ENCODE measurements at places on chromosomes 12 and 14.
A peak's percentile ranks its signal among the peaks of the same experiment; 100 is the strongest.

- DNase-seq: no peak
These were observed 156.0 kb downstream of the PHETA1 start for GRCh38 chr12:111212814-111213456.

DNA sequence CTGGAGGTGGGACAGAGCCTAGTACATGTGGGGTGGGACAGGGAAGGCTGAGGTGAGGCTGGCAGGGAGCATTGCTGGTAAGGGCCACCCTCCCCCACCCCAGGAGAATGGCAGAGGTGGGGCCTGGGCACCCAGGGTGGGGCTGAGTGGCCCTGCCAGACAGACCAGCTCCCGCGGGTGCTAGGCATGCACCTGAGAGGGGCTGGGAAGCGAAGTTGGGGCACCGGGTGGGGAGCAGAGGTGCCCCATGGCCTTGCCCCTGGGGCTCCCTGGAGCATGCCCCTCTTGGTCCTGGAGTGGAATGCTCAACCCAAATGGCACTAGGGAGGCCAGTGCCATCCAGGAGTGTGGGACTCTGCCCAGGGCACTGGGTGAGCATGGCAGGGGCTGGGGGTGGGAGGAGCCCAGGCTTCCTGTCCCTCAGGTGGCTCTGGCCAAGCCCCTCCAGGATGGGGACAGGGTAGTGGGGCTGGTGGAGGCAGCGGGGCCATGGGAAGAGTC, 1.3 kb downstream of the TNFAIP2 start:
- no peak for DNase-seq

- peak; percentile 53 for DNase-seq
These were observed 5.4 kb downstream of the SAMD4A start for GRCh38 chr14:54572316-54572715.

DNA sequence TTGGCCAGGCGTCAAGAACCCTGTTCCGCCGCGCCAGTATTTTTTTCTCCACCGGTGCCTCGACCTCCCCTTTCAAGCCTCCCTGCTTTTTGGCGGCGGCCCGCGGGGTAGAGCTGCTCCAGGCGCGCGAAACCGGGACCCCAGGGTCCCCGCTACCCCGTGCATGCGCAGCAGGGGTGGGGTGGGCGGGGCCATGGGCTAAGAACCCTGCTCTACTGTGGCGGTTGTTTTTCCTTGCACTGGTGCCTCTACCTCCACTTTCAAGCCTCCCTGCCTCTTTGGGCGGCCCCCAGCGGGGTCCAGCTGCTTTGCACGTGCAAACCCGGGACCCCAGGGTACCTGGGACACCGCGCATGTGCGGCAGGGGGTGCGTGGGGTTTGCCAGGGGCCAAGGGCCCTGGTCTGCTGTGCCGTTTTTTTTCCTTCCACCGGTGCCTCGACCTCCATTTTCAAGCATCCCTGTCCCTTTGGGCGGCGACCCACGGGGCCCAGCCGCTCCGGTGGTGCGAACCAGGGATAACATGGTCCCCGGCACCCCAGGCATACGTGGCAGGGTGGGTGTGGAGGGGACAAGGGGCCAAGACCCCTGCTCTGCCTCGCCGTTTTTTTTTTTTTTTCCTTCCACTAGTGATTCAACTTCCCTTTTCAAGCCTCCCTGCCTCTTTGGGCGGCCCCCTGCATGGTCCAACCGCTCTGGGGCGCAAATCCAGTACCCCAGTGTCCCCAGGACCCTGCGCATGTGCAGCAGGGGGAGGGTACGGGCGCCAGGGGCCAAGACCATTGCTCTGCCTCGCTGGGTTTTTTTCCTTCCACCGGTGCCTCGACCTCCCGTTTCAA, 326.8 kb downstream of the ALG10 start:
- DNase-seq: no peak

Data from NCI-H1930 (cell line).